HT1080 (cell line): ENCODE measurements at places on chromosomes 1 and 21.

GRCh38 chr1:201069636-201070035, 42.6 kb downstream of the CACNA1S start:
- no peak for DNase-seq

GRCh38 chr1:30845904-30846290, 62.7 kb downstream of the SDC3 start:
- no peak for DNase-seq

DNA sequence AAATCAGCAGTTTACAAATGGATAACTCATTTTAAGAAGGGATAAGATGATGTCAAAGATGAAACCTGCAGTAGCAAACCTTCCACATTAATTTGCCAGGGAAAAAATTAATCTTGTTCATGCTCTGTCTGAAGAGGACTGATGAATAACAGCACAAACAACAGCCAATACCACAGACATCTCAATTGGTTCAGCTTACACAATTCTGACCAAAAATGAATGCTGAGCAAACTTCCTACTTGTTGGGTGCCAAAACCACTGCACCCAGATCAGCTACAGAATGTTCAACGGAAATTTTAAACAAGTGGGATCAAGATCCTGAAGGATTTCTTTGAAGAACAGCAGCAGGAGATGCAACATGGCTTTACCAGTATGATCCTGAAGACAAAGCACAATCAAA, 98.3 kb downstream of the COQ8A start:
- DNase-seq, result no peak

- peak; percentile 32 for DNase-seq
These were observed 80.6 kb downstream of the RGS7 start for GRCh38 chr1:241276391-241276790.

GRCh38 chr21:41953831-41954653, at the start of gene C2CD2:
Gene C2CD2, minus strand, starts transcription at chr21:41954018. Its CDS starts 370 bp downstream, at chr21:41953648.
- DNase-seq, result peak; percentile 58

GRCh38 chr1:188988589-188988988, 1489.1 kb downstream of the BRINP3 start:
- peak; percentile 3 for DNase-seq

DNA sequence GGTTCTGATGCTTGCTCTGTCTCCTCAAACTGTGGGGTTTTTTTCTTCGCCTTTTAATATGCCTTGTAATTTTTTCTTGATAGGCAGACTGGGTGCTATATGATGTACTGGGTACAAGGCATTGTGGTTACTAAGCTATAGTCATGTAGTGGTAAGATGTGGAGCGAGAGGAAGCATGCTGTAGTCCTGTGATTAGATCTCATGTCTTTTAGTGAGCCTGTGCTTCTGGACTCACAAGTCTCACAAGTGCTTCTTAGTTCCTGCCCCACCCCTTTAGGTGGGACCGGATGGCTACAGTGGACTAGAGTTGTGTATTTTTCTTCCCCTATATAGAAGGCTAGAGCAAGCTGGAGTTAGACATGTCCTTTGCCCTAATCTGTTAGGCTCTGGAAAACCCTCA, 178.7 kb downstream of the DNM3 start:
- no peak for DNase-seq

DNA sequence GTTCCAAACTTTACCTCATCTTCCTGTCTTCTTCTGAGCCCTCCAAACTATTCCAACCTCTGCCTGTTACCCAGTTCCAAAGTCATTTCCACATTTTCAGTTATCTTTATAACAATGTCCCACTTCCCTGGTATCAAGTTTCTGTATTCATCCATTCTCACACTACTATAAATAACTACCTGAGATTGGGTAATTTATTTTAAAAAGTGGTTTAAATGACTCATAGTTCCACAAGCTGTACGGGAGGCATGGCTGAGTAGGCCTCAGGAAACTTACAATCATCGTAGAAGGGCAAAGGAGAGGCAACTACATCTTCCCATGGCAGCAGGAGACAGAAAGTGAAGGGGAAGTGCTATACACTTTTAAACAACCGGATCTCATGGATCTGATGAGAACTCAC, 428.5 kb upstream of the RGS18 start:
- DNase-seq, result peak; percentile 69

- DNase-seq, result peak; percentile 82
These were observed 1.3 kb upstream of the DNAJC16 start for GRCh38 chr1:15525050-15526020.

GRCh38 chr1:204868340-204868700, 2.3 kb upstream of the NFASC start:
- no peak for DNase-seq

DNA sequence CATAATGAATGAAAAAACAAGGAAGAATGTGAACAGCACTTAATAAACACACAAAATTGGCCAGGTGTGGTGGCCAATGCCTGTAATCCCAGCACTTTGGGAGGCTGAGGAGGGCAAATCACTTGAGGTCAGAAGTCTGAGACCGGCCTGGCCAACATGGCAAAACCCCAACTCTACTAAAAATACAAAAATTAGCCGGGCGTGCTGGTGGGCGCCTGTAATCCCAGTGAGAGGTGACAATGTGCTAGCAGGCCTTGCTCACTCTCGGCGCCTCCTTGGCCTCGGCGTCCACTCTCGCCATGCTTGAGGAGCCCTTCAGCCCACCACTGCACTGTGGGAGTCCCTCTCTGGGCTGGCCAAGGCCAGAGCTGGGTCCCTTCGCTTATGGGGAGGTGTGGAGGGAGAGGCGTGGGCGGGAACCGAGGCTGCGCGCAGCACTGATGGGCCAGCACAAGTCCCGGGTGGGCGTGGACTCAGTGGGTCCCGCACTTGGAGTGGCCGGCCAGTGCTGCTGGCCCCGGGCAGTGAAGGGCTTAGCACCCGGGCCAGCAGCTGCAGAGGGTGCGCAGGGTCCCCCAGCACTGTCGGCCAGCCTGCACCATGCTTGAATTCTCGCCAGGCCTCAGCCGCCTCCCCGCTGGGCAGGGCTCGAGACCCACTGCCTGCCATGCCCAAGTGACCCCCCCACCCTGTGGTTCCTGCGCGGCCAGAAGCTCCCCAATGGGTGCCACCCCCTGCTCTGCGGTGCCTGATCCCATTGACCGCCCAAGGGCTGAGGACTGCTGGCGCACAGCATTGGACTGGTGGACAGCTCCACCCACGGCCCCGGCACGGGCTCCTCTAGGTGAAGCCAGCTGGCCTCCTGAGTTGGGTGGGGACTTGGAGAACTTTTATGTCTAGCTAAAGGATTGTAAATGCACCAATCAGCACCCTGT, 30.6 kb upstream of the ATG4C start:
- DNase-seq, result no peak

DNA sequence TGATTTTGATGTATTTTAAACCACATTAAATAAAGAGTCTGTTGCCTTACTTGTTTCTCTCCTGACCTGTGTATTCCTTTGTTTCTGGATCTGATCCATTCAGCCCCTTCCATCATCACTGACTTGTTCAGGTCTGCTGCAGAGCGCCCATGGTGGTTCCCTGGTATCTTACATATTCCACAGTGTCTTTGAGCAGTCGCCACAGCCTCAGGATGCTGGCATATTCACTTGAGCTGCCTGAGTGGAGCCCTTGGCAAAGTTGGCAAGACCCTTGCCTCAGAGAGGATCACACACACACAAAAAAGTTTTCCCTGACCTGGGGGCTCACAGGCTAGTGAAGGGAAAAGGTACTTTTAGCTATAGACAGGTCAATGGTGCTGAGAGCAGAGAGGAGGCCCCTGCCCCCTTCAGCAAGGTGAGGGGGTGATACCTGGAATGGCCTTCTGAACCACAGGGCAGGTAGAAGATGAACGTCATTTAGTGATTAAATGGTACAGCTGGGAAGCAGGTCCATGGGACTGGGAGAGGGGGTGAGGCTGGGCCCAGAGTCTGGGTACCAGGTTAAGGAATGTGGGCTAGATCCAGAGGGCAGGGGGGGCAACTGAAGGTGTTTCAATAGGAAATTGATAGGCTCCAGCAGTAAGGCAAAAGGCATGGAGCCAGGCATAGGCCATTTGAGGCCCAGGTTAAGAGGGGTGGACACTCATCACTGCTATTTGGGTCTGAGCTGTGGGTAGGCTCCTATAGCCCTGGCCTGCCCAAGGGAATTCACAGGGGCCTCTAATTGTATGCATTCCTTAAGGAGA, 2.0 kb upstream of the CCDC28B start:
- no peak for DNase-seq

- peak; percentile 48 for DNase-seq
These were observed 600 bp downstream of the CLK2 start for GRCh38 chr1:155272466-155273342.

GRCh38 chr1:71666609-71667008, 585.8 kb upstream of the ZRANB2 start:
- no peak for DNase-seq

DNA sequence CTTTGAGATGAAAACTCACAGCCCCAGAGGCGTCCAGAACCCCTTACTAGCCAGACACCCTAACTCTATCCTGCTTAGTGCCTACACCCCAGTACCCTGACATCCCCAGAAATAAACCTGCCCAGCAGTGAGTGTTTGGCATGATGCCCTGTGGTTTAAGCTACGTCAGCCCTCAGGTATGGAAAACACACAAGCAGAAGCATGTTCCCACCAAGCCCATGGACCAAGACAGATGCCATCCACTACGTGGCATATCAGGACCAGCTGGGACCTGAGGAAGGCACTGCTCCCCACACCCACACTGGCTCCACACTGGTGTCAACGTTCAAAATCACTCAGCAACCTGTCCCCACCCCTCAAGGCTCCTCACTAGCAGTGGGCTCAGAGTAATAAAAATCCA, 116.4 kb downstream of the SYT2 start:
- peak; percentile 52 for DNase-seq

DNA sequence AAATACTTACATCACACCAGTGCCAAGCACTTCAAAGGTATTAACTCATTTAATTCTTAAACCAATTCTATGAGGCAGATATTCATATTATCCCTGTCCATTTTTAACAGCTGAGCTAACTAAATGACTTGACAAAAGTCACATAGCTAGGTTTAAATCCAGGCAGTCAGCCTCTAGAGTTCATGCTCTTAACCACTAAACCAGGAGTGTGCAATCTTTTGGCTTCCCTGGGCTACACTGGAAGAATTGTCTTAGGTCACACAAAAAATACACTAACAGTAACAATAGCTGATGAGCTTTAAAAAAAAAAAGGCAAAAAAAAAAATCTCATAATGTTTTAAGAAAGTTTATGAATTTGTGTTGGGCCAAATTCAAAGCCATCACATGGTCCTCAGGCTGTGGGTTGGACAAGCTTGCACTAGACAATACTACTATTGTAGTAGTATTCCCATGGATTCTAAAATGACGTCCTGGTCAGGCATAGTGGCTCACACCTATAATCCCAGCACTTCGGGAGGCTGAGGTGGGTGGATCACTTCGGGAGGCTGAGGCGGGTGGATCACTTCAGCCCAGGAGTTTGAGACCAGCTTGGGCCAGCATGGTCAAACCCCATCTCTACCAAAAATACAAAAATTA, 10.0 kb downstream of the UBR4 start:
- DNase-seq, result no peak

- DNase-seq, result no peak
These were observed 8.6 kb upstream of the TFF1 start for GRCh38 chr21:42374864-42375499.

GRCh38 chr1:6265151-6265550, 4.3 kb upstream of the GPR153 start:
- no peak for DNase-seq

DNA sequence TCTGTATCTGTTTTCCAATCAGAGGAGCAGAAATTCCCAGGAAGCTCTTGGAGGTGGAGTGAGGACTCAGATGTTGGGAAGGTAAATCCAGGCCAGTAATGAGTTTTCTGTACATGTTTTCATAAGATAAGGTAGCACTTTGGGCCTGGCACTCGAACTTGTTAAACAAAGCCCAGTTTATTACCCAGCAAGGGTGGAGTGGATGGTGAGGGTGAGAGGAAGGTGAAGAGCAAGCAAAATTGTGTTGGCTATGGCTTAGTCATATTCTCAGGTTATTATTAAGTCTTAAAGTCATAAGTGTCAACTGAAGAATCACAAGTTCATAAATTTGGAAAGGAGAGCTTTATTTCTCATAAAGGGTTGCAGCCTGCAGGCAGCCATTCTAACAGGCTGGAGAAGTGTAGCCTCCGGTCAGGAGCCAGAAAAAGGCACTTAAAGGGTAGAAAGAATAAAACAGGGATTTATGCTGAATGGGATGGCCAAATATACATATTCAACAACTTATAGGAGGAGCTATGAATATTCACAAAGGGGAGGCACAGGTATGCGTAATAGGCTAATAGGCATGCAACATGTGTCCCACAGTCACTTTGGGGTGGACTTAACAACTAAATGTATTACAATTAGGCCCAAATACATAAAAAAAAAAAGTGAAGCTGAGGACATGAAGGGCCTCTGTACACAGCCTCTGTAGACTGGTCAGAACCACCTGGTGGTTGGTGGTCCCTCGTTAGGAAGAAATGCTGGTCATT, 523.9 kb downstream of the LMO4 start:
- DNase-seq, result no peak

- DNase-seq, result no peak
These were observed 178.1 kb downstream of the NPHP4 start for GRCh38 chr1:5814046-5814619.

DNA sequence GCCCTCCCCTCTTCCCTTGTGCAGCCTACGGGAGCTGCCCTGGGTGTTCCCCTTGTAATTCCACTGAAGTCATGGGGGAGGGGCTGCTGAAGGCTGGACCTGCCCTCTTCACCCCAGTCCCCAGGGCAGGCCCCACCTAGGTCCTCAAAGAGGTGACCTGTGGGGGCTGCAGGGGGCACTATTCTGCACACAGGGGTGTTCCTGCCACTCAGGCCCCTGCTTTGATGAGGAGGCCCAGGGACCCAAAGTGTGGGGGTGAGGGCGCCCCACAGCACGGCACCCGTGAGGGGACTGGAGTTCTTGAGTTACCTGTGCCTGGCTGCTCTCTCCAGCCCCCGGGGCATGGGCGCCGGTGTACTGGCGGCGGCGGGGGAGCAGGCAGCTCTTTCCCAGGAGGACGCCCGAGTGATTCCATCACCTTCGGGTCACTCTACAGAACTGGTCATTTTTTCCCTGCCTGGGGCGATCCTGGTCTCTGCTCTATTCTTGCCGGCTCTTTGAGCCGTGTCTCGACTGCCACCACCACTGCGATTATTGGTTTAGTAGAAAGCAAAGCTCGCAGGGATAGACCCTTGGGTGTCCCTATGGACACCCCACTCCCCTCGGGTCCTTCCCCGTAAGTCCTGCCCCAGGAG, 6.9 kb upstream of the PRDM16 start:
- DNase-seq, result no peak

DNA sequence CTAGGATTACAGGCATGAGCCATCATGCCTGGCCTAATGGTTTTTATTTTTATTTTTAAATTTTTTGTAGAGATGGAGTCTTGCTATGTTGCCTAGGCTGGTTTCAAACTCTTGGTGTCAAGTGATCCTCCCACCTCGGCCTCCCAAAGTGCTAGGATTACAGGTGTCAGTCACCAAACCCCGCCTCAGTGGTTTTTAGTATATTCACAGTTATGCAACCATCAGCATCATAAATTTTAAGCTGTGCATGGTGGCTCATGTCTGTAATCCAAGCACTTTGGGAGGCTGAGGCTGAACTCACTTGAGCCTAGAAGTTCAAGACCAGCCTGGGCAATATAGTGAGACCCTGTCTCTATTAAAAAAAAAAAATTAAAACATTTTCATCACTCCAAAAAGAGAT, 28.6 kb downstream of the PIK3CD start:
- DNase-seq, result no peak
